ENCODE measurements at places on chromosomes 1 and 21.

DNA sequence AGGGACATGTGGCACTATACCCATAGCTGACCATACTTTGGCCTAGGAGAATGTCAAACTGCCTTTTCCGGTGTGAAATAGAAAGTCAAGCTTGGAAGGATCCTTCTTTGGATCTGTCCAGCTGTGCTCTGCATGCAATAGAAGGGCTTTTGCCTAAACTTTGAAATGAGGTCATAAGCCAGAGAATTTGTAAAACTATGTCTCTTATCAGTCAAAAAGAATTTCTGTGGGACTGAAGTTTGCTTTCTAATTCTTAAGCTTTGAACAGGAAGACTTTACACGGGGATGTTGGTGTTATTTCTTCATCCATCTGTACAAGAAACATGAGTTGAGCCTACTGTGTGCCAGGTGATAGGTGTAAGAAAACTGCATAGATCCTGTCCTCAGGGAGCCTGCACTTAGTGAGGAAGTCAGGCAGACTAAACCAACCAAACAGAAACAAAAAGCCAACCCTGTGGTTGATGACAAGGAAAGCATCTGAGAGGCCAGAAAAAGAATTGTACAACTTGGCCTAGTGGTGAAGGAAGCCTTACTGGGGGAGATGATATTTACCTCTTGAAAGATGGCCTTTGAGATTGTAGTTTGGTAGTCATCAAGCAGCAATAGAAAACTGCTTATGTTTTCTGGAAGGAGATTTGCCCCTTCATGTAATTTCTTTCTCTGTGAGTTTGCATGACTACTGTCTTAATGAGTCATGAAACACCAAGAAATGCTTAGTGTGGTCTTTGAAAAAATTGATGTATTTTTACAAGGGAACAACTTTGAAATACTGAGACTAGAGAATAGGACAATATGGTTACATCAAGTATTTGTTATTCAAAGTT, 24.8 kb downstream of the TGFB2 start:
- no peak for DNase-seq

GRCh38 chr1:111909030-111909429, 80.4 kb downstream of the KCND3 start:
- DNase-seq: no peak

GRCh38 chr1:15446212-15446611, 8.0 kb downstream of the CTRC start:
- no peak for DNase-seq

DNA sequence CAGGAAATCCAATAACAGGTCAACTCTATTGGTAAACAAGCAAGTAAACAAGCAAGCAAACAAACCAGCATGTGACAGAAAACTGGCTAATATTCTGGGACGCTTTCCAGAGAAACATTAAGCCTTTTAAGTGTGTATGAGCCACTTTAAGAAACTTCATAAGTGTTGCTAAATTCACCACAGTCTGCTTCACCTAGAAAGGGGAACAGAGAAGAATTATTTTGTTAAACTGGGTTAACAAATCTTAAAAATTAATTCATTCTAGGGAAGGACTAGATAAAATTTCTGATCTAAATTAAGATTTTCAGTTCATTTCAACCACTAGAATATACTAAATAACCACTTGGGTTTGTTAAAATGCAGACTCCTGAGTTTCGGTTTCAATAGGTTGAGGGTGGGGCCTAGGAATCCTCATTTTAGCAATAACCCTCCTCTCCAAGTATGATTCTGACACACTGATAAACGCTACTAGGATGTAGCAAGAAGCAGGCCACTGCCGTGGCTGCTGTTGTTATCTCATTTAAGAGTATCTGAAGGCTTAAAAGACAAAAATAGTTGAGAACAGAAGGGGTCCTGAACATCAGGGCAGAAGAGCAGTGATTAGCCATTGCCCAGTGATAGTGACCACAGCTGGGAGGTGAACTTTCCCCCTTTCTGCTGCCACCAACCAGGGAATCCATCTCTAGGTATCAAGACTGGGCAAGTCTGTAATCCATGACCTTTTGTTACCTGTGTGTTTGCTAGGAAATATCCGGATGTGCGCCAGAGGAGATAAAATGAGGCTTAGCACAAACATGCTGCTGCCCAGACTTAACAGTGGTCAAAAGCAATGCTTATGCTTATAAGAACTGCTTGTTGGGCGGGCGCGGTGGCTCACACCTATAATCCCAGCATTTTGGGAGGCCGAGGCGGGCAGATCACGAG, 11.2 kb downstream of the CREG1 start:
- no peak for DNase-seq

- DNase-seq: no peak
These were observed 47.5 kb upstream of the DIP2A start for GRCh38 chr21:46411236-46411635.

DNA sequence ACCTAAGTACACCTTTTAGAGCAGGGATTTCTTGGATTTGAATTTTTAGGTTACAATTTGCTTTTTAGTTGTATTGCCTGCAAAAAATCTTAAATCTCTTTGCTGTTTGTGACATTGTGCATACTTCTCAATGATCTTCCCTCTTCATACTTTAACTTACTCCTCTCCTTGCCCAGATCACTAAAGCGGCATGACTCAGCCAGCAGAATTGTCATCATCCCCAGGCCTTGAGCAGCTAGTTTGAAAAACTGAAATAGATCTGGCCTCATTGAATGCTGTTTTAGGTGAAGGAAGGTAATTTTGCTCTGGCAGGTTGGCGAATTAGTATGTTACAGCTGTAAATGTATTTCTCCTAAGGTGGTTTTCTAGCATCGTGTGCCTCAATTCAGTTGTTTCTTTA, 145.9 kb downstream of the RYR2 start:
- DNase-seq: no peak

- no peak for DNase-seq
These were observed 57.7 kb downstream of the RGS7 start for GRCh38 chr1:241299347-241299746.

- no peak for DNase-seq
These were observed 878.6 kb upstream of the ADGRL4 start for GRCh38 chr1:79885101-79885500.

GRCh38 chr1:13960375-13960987, 260.5 kb downstream of the PRDM2 start:
- DNase-seq: peak; percentile 42

- no peak for DNase-seq
These were observed 53.8 kb upstream of the TARDBP start for GRCh38 chr1:10958614-10959013.

DNA sequence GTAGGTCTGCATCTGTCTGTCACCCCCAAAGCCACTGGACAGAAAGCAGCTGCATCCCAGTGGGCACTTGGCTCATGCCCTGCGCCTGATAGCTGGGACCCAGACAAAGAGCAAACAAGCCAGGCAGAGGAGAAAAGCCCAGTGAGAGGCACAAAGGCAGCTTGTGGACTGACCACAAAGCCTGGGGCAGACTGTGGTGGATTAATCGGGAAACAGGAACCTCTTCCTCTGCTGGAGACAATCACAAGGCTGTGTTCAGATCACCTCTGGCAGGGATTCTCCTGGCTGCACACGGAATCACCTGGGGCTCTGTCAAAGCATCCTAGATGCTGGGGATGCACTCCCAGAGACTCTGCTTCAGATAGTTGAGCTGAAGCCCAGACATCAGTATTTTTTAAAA, 15.2 kb upstream of the GJB5 start:
- no peak for DNase-seq

- DNase-seq: no peak
These were observed 26.7 kb downstream of the SLC2A1 start for GRCh38 chr1:42931911-42932422.

DNA sequence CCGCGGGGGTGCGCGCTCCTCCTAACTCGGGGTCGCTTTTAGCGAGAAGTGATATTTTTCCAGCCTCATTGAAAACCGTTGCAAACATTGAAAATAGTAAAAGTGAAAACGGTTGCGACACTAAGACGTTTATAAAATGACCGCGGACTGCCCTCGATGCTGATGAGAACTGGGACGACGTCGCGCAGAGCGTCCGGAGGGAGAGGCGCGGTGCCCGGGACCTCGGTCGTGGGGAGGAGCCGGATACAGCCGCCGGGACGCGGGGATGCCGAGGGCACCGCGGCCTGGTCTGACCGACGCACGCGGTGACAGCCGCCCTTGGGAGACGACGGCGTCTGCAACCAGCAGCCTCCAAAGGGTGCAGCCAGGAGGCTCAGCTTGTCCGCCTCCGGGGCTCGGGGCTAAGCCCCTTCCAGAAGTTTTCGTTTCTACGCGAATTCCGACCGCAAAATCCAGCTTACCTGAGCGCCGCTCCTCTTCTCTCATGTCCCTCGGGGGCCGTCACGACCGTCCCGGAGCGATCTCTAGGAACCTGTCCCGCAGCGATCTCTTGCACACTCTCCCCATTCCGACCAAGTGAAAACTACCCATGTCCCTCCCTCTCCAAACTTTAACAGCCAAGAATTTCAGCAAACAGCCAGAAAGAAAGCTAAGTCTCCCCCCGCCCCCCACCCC, 144.4 kb upstream of the ETS2 start:
- no peak for DNase-seq

GRCh38 chr1:245810181-245810769, 655.5 kb downstream of the KIF26B start:
- DNase-seq: no peak

GRCh38 chr1:115288591-115289198, 49.4 kb downstream of the NGF start:
- DNase-seq: no peak

- no peak for DNase-seq
These were observed 45.3 kb downstream of the MAST2 start for GRCh38 chr1:45848714-45849113.

DNA sequence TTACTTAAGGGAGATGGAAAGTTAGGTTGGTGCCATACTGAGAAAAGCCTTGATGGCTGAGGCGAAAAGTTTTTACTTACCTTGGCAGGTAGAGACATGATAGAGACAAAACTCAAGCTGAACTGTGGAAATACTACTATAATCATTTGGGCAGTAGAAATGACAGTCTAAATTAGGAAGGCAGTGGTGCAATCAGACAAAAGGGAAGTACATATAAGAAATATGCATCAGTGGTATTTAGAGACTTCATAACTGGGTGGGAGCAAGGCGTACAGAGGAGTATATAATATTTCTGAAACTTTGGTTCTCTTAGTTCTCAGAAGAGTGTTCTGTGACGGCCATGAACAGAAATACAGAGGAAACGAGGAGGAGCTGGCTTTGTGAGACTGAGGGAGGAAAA, 2.4 kb upstream of the CEP350 start:
- no peak for DNase-seq

- DNase-seq: no peak
These were observed 119.8 kb downstream of the RGS21 start for GRCh38 chr1:192436441-192437078.

DNA sequence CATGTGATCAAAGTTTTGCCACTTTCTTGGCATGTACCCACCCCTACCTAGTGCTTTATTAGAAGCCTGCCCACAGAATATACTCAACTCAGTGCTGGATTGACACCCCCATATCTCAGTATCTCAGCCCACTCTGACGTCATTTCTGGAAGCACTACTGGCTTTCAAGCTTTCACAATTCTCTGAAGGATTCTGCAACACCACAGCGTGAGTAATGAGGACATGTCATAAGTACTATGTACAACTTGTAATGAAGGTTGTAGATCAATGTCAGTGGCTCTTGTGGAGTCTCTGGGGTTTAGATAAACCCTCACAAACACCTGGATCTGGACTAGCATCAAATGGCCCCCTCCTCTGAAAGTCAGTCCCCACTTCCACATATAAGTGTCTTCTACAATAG, 57.2 kb downstream of the TNFSF4 start:
- DNase-seq: no peak

DNA sequence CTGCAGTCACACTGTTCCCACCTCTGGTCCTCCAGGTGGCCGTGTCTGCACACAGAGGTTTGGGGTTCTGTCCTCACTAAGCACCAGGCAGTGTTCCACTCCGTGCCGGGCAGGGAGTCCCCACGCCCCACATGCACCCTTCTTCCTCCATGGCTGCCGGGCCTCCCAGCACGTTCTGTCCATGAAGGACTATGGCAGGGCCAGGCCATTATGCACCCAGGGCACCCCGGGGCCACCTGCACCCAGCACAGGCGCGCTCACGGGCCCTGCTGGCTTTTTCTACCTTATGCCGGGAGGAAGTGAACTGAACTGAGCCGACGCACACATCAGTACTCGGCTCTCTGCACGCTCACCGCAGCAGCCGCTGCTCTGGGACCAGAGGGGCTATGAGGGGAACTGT, 10.3 kb downstream of the PANK4 start:
- DNase-seq: no peak

DNA sequence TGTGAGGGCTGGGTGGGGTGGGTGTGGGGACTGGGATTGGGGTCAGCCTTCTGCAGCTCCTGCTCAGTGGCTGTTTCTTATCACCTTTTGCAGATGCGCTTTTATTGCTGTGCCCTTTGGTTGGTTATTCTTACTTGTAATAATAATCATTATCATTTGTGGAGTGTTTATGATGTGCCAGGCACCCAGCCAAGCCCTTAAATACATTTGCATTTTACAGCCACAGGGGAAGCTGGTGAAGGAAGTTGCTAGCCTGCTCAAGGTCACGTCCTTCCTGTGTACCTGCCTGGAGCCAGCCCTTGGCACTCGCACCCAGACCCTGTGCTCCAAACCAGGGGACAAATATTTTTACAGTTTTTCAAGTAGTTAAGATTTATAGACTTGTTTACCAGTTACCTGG, 144.0 kb downstream of the PGBD5 start:
- no peak for DNase-seq

- DNase-seq: no peak
These were observed 56.0 kb upstream of the TRAPPC10 start for GRCh38 chr21:43956019-43956669.

DNA sequence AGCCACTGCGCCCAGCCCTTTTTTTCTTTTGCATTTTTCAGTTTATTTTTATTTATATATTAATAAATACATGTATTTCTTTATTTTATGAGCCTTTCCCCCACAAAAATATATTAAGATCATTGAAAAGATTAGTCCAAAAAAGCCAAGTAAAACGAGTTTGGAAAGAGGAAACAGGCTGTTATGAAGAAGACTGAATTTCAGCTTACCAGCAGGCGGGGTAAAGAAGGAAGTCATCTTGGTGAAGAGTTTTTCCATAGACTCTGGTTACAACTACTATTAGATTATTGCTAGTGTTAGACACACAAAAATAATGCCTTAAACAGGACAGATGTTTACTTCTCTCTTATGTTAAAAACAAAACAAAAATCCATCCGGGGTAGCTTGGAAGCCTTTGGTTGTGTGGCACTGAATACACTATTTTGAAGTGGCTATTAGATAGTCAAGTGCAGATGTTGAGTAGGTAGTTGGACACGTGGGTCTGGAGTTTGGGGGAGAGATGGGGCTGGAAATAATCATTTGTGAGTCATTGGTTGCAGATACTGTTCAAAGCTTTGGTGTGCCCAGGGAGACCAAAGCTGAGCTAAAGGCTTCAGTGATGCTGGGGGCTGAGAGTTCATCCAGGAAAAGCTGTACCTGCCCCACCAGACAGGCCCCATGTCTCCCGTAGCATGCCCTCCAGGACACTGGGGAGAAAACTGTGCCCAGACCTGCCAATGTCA, 8.7 kb upstream of the LRRC71 start:
- DNase-seq: no peak
